Eye (tissue), 1 donor: ENCODE measurements at places on chromosomes 2 and 18.

DNA sequence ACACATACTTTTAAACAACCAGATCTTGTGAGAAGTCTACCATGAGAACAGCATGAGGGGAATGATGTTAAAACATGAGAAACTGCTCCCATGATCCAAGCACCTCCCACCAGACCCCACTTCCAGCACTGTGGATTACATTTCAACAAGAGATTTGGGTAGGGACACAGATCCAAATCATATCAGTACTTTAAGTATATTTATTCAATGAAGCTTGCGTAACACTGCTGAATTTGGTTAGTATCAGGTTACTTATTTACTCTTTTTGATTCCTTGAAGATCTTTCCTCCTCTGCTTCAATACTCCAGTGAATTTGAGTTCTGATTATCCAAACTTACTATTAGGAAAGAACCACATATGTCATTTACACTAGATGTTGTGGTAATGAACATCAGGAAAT lies 418.6 kb downstream of the PIK3C3 start:
- no peak for DNase-seq

GRCh38 chr2:236657215-236657614 lies 87.6 kb downstream of the ACKR3 start:
- DNase-seq = no peak

GRCh38 chr2:157946919-157947557 lies 70.9 kb upstream of the ACVR1 start:
- no peak for DNase-seq

GRCh38 chr2:170553748-170554147 lies 161.4 kb upstream of the SP5 start:
- no peak for DNase-seq

GRCh38 chr18:45839414-45840395 lies 14.2 kb downstream of the SIGLEC15 start:
- peak; percentile 56 for DNase-seq

GRCh38 chr2:2107141-2107540 lies 223.9 kb downstream of the MYT1L start:
- DNase-seq = no peak

DNA sequence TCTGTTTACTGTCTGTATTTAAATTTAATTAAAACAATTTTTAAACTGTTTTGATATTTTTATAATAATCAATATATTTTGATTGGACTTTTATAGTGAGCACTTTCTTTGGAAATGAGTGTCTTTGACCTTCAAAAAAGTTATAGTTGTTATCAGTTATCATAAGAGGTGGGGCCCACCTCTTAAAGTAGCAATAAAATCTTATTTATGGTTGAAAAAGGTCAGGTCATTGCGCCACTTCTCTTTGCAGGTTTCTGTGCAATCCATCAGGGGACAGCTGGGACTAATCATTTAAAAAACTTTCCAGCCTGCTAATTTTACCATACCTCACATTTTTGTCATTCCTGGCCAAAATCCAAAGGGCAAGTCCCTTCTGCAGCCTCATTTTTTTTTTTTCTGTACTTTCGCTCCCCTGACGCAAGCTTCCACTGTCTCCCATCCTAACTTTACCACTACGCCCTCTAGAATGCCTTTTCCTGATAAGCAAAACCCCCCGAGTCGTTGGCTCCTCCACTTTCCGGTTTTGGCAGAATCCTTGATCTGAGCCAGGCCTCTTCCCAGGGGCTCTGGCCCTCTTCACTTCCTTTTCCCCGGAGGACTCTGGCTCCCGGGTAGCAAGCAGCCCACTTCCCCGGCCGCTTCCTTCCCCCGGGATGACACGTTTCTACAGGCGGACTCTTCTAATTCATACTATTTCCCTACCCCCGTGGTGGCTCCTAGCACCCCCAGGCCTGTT lies 1.1 kb upstream of the SEH1L start:
- peak; percentile 75 for DNase-seq

DNA sequence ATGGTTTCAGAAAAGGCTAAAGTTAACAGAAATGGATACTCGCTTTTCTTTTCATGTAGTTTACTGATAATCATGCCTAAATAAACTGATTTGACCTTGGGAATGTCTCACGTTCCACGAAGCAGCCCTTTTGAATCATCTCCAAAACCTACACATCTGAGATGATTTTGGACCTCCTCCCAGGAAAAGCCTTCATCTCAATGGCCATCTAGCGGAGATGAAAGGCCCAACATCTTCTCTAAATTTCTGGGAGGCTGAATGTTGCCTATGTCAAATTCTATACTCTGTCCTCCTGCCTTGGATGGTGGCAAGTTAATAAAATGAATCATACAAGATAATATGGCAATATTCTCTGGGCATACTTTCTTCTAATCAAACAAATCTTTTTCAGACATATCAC lies 448.5 kb downstream of the ZEB2 start:
- peak; percentile 13 for DNase-seq

DNA sequence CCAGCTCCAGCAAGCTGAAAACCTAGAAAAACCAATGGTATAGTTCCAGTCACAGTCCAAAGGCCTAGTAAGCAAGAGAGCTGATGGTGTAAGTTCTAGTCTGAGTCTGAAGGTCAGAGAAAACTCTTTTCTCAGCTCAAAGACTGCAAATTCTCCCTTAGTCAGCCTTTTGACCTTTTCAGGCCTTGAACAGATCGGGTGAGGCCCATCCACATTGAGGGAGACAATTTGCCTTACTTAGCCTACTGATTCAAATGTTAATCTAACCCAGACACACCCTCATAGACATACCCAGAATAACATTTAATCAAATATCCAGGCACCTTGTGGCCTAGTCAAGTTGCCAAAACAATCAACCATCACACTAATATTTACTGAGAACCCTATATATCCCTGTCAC lies 110.8 kb upstream of the KCNJ3 start:
- DNase-seq = no peak

GRCh38 chr2:20650393-20650876 lies 463 bp downstream of the HS1BP3 start:
- DNase-seq = peak; percentile 71

- no peak for DNase-seq
Measured at GRCh38 chr2:6749962-6750361, 115.7 kb downstream of the CMPK2 start.

DNA sequence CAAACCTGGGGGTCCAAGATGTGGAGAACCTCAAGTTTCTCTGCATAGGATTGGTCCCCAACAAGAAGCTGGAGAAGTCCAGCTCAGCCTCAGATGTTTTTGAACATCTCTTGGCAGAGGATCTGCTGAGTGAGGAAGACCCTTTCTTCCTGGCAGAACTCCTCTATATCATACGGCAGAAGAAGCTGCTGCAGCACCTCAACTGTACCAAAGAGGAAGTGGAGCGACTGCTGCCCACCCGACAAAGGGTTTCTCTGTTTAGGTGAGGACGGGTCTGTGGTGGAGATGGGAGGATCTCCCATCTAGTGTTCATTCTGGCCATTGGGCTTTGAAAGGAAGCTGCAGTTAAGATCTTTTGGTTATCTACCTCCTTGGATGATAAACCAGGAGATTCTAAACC lies 2.9 kb downstream of the CASP10 start:
- DNase-seq = no peak

DNA sequence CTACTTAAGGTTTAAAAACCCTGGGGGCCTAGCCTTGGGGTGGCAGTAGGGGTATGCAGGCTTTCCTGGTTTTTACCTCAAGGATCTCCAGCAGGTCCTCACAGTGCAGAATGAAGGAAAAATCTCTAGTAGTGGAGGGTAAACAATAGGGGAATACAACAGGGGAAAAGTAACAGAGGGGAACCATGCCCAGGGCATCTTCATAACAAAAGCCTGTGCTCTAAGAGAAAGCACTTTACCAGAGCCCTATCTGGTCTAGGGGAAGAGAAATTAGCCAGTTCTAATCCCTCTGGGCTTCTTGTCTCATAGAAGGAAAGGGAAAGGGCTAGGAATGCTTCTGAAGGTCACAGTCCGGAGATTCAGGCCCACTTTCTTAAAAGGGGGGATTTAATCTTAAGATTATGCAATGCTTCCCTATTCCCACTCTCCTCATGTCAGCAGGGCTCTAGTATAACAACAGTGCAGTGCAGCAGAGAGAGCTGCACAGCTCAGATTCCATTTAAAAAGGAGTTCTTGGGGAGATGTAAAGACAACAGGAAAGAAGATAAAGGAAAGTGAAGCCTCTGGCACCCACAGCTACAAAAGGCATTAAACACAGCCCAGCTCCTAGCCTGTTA lies 149.0 kb upstream of the CYP1B1 start:
- no peak for DNase-seq

- no peak for DNase-seq
Measured at GRCh38 chr2:7929281-7929680, 752.6 kb upstream of the ID2 start.

GRCh38 chr18:24632158-24632988 lies 171.9 kb downstream of the HRH4 start:
- no peak for DNase-seq

- DNase-seq = no peak
Measured at GRCh38 chr2:20313659-20314058, 37.0 kb downstream of the PUM2 start.

GRCh38 chr2:69171116-69171896 lies 158.3 kb downstream of the ANTXR1 start:
- DNase-seq = peak; percentile 45

GRCh38 chr2:122530814-122531213 lies 775.4 kb downstream of the TSN start:
- DNase-seq = no peak

GRCh38 chr2:230068016-230068650 lies 591 bp downstream of the SLC16A14 start:
- DNase-seq = peak; percentile 91

DNA sequence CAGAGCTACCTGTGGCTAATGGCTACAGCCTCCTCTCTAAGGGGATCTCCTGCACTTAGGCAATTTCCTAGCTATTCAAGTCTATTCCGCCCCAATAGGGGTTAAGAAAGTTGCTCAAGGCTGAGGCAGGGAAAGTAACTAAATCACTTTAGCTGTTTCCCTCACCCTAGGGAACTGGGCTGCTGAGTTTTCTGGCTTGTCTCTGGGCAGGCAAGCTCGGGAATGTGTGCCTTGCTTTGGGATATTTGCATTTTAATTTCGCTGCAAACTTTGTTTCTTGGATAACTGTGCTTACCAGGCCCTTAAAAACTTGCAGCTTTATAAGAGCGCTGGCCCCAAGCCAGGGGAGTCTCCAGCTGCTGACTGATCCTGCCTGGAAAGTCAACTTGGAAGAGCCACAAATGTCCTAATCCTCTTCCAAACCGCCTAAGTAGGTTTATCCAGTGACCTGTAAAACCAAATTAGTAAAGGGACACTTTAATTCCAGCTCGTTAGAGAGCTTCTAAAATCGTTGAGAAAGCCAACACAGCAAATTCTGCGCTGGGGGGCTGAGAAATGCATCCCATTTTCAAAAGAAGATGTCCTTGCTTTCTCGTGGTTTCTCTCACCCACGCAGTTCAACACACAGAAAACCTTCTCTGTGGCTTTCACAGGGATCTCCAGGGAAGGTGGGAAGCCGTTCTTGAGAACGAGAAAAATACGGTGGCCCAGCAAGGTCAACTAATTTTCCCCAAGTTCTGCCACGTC lies 59.5 kb upstream of the SP3 start:
- peak; percentile 90 for DNase-seq

DNA sequence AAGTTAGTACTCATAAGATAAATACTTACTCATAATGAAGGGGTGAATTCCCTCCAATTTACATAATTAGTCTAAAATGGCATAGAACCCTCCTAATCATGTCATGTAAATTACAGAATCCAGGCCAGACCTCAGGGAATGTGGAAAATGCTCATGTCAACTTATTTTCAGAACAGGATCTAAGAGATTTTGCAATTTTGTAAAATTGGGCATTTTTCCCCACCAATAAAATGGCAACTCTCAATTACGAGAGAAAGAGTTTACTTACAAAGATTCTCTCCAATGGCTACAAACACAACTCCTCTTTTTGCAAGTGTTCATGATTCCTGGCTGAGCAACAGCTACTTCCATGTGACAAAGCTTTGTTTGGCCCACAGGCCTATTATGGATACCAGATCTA lies 33.8 kb upstream of the SP5 start:
- DNase-seq = no peak

DNA sequence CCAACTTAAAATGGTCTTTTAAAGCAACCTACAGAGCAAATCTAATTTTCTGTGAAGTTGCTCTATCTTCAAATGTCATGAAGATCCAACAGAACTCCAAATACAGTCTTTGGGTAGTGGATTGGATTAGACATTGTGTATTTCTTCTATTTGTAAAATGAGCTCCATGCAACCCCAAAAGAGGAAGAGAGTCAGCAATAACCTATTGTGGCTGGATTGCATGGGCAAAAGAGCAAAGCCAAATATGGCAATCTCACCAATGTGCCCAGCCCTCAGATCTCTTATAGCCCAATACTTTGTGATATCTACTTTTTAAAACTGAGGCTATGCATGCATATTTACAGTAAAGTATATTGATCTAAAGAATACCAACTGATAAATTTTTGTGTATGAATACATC lies 146.3 kb downstream of the TXNL1 start:
- no peak for DNase-seq

DNA sequence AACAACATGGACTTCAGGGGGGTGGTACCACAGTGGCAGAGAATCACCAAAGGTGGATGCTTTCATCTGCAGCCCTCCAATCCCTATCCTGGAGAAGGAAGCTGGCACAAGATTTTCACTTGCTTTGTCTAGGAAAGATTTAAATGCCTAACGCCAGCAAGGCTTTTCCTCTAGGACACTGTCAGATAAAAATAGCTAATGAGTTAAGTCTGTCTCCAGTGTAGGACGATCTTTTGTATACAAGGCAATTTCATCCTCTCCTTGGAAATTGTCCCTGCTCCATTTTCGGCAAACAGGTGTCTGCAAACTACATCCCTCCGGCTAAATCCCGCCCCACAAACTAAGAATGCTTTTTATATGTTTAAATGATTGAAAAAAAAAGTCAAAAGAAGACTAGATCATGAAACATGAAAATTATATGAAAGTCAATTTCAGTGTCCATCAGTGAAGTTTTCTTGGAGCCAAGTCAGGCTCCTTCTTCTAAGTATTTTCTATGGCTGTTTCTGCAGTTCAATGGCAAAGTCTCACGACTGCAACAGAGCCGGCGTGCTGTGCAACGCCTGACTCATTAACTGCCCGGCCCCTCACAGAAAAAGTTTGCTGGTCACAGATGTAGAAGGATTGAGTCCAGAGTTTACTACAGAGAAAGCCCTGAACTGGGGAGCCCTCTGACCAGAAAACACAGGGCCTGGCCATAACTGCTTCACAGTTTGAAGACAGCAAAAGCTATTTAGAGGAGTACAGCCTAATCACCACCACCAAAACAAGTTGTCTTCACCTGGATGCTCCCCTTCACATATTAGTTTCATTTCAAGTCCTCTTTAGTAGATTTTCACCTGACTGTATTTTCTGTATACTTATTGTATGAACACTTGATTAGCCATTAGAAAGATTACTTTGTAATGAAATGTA lies 52.3 kb downstream of the PIEZO2 start:
- no peak for DNase-seq

- no peak for DNase-seq
Measured at GRCh38 chr2:187466129-187466792, 18.2 kb upstream of the CALCRL start.

DNA sequence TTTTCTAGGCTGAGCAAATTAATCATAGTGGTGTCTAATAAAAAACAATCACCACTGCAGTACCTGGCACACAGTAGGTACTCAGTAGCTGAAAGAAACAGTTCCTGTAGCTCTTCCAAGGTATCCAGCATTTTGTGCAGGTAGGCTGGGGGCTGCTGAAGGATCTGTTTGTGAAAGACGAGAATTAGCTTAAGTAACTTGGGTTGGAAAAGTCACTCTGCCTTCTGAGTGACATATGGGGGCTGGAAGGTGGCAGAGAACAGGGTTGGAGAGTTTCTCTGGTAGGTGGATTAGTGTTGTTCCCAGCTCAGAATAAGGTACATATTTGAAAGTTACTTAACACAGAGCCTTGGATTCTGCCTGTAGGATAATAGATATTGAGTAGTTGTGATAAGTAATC lies 72.8 kb downstream of the FMNL2 start:
- no peak for DNase-seq

GRCh38 chr18:48433541-48433940 lies 24.4 kb upstream of the ZBTB7C start:
- DNase-seq = no peak
